Ammon's horn (tissue), 1 donor: ENCODE measurements at places on chromosomes 11 and 22.
A peak's percentile ranks its signal among the peaks of the same experiment; 100 is the strongest.

DNA sequence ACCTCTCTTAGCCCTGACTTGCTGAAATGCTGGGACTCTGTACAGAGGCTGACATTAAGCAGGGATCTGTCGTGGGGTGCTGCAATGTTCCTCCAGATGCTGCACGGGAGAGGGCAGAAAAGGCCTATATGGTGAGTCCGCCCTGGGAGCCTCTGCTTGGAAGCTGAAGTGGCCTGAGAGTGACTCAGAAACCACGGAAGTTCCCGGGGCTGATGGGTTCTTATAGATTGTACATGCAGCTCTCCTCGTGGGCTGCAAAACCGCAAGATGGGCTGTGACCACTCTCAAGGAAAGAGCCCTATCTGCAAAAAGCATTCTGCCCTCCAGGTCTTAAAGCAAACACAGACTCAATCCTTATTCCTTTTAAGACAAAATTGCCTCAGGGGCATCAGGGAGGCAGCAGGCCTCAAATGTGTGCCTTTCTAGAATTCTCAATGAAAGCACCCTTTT is 5.8 kb upstream of the SLC43A3 start:
- no peak for DNase-seq

GRCh38 chr11:8829556-8829955 is 81.4 kb upstream of the AKIP1 start:
- DNase-seq, result peak; percentile 38

- DNase-seq, result no peak
These were observed 158.5 kb upstream of the SORL1-AS1 start for GRCh38 chr11:121611242-121611641.

DNA sequence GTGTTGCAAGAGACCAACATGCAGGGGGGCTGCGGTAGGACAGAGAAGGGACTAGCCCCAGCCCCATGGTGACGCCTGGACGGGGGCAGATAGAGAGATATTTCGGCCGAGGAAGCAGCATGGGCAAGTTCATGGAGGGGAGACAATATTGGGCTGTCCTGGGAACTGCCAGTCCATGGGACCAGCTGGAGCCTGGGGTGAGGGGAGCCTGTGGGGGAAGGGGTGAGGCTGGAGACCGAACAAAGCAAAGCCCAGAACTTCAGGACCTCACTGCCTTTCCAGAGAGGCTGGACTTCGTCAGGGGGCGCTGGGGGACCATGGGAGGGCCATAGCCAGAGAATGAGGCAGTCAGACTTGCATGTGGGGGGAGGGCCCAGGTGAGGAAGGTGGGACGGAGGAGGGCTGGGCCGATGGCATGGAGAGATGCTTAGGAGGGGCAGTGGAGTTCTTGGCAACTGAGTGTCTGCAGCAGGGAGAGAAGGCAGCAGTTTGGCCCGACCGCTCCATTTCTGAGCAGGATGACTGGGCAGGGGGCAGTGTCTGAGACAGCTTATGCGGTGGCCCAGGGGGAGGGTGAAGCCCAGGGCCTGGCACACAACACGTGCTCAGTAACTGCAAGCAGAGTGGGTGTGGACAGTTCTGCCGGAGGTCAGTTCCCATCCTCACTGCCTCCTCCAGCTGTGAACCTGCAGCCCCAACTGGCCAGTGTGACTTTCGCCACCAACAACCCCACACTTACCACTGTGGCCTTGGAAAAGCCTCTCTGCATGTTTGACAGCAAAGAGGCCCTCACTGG is 712 bp downstream of the UPK3A start:
- DNase-seq, result no peak

DNA sequence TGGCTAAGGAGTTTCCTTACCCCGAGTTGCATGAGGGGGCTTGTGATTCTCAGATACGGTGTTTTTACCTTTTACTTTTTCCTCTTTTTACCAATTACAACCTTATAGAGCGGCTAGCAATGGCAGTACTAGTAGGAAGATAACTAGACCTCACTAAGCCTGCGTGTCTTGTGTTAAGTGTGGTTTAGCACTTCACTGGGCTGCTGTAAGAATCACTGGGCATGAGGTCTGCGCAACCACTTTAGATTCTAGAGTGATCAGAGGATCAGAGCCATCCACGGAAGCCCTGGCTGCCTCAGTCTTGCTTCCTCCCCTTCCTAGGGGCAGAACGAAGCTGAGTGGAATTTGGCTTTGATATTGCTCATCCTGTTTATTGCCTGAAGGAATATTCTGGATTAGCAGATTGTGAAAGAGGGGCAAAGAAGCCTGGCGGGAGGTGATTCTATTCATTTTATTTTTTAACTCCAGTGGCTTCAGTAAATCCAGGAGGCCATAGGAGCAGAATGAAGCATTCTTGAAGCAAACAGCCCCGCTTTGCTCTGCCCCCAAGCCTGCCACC is 88.5 kb downstream of the GRAMD1B start:
- no peak for DNase-seq

GRCh38 chr11:1834062-1834610 is 654 bp upstream of the SYT8 start:
- no peak for DNase-seq

GRCh38 chr11:75777461-75778110 is 9.0 kb downstream of the DGAT2 start:
- no peak for DNase-seq

- peak; percentile 47 for DNase-seq
These were observed 207.1 kb upstream of the ARHGAP20 start for GRCh38 chr11:110919241-110919922.

GRCh38 chr11:35105319-35106079 is 33.5 kb upstream of the CD44 start:
- DNase-seq, result no peak

- DNase-seq, result no peak
These were observed 28.9 kb upstream of the SHISAL1 start for GRCh38 chr22:44341431-44342346.

DNA sequence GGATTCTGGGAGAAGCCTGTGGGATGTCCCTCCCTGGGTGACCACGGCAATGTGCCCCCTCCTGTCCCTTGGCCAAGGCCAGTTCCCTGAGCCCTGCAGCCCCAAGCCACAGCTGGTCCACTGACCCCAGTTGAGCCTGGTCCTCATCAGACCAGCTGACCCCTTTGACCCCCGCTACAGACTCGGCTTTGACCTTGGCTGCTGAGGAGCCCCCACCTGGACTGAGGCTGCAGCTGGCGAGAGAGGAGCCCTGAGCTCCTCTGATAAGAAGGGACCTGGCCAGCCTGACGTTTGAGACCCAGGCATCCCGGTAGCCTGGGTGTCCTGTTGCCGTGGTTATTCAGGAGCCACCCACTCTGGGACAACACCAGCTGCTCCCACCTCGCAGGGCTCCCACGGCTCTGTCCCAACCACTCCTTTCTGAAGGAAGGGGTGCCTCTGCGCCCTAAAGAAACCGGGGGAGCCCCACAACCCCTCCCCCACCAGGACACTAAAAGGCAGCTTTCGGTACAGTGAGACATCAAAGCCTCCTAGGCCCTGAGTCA is 3.0 kb downstream of the ASCL2 start:
- DNase-seq, result no peak

GRCh38 chr11:613369-613968 is 2.3 kb downstream of the IRF7 start:
- DNase-seq, result peak; percentile 41

DNA sequence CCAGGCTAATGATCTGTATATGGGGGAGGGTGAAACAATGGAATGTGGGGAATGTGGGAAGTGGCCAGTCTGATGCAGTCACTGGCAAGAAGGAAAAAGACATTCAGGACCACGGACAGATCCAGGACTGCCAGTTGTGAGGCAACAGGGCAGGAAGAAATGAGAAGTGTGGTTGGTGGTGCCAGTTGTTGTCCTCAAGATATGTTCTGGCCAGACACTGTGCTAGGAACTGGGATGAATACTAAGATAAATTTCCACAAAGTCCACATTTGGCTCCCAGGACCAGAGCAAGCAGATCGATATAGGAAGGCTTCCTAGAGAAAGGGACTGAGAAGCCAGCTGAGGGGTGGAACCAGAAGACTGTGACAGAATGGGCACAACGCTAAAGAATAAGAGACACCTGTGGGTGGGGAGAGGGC is 6.8 kb upstream of the TPBGL start:
- DNase-seq, result peak; percentile 31

DNA sequence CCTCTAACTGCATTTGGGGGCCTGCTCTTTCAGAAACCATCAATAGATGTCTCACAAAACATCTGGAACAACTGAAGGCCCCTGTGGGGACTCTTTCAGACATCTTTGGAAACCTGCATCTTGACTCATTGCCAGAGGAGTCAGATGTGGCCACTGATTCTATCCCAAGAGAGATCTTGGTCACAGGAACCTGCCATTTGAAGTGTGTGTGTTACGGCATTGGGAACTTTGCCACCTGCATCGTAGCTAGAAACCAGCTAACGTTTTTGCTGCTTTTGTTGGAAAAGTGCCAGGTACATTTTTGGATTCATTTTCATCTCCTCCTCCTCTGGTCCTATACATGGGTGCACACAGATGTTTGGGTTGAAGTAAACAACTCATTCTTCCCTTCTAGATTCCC is 4.3 kb downstream of the SRRD start:
- DNase-seq, result no peak

- DNase-seq, result no peak
These were observed 44.5 kb downstream of the NECTIN1 start for GRCh38 chr11:119684361-119685110.

- no peak for DNase-seq
These were observed 31.8 kb downstream of the FEZ1 start for GRCh38 chr11:125464270-125464662.

- DNase-seq, result no peak
These were observed 63.9 kb upstream of the SLC35C1 start for GRCh38 chr11:45741032-45741431.

- DNase-seq, result no peak
These were observed 8.2 kb downstream of the SPINDOC start for GRCh38 chr11:63821411-63821810.

DNA sequence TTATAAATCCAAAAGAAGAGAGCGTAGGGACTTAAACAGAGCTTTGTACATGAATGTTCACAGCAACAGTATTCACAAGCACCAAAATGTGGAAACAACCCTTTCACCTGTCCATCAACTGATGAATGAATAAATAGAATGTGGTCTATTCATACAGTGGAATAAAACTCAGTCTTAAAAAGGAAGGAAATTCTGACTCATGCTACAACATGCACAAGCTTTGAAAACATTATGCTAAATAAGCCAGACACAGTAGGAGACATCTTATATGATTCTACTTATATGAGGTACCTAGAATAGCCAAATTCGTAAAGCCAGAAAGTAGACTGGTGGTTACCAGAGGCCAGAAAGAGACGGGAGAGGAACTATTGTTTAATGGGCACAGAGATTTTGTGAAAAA is 74.3 kb downstream of the SHANK2 start:
- no peak for DNase-seq

DNA sequence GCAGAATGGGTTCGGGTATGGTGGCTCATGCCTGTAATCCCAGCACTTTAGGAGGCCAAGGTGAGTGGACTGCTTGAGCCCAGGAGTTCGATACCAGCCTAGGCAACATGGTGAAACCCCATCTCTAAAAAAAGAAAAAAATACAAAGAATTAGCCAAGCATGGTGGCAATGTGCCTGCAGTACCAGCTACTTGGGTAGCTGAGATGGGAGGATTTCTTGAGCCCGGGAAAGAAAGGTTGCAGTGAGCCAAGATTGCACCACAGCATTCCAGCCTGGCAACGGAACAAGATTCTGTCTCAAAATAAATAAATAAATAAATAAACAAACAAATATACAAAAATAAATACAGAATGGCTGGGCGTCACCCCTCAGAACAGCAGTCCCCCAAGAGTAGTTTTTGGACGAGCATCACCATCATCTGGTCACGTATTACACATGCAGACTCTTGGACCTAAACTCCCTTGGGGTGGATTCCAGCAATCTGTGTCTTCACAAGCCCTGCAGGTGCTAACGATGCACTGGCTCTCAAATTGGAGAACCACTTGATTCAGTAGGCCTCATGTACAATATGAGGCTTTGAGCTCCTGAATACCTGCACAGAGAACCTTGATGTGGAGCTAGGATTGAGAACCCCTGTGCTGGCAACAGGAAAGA is 33.5 kb downstream of the CLMP start:
- DNase-seq, result no peak

DNA sequence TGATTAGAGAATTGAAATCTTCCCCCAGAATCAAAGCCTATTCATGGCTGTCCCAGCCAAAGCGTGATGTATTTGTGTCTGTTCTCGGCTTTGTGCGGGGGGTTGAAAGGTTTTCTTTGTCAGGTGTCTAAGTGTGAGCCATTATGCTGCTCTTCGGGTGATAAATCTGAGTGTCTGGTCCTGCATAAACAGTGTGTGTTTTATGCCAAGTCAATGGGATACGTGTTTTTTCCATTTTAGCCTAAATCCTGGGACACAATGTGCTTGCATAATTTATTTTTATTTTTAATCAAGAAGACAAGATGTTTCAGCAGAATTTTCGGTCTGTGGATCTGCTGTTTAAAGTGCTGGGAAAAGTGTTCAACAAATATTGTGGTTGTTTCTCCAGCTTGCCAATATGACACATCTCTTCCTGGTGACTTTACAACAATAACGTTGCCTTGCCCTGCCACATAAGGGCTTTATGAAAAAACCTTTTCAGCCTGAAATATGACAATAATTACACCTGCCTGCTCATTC is 267.8 kb downstream of the TBC1D22A start:
- peak; percentile 45 for DNase-seq

- DNase-seq, result no peak
These were observed 873.8 kb downstream of the BRD1 start for GRCh38 chr22:48953830-48954229.

- DNase-seq, result no peak
These were observed 44.7 kb downstream of the ABTB2 start for GRCh38 chr11:34313099-34313517.

- DNase-seq, result no peak
These were observed 732 bp upstream of the SORL1 start for GRCh38 chr11:121451178-121451985.

- DNase-seq, result no peak
These were observed 26.6 kb downstream of the RAB30 start for GRCh38 chr11:83044958-83045712.

DNA sequence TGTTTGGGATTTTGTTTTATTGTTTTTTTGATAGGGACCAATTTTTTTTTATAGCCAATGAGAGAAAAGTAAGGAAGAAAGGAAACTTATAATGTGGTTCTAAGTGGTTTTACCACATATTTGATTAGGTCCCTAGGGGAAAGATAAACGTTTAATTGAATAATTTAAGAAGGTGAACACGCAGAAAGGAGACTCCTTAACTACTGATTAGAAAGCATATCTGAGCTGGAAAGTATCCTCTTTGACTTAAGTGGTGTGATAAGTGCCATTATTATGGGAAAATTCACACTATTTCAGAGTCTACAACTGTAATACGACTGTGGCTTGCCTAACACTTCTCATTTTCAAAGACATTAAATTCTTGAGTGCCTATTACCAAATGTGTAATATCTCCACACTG is 106.5 kb upstream of the GRAMD1B start:
- no peak for DNase-seq

DNA sequence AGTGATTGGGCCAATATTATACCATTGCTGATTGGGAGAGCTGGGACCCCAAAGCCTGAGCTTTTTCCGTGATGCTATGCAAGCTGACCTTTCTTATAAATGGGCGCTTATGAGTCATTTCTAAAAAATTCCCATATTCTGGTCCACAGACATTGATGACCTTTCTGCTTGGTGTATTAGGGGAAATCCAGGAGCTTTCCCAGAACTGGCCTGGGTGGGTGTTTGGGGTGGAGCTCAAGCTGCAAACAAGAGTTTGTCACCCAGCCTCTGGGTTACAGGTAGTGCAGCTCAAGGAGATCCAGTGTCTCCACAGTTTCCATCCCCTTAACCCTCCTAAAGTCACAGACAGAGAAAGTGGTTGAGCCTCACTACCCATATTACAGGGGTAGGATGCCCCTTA is 67.7 kb downstream of the CCDC81 start:
- DNase-seq, result no peak
